ENCODE measurements at places on chromosomes 1 and 21. TPM values are rescaled to one million over a fixed set of nuclear protein-coding genes. Genes with fewer than 3 reads are reported as not detected.

The IGSF21 gene
- not detected for total RNA-seq

The PODN gene
- total RNA-seq, result 0.56 TPM

The ATP1A2 gene
- under 0.01 TPM for total RNA-seq

The C1QA gene
- total RNA-seq, result not detected

The MSH4 gene
- under 0.01 TPM for total RNA-seq

The PGLYRP4 gene
- not detected for total RNA-seq

The BRDT gene
- total RNA-seq, result not detected

The LCE1A gene
- not detected for total RNA-seq

The RNF207 gene
- total RNA-seq, result 2.7 TPM

The HES4 gene
- 1.4 TPM for total RNA-seq

The TMEM269 gene
- not detected for total RNA-seq

The SAMD13 gene
- total RNA-seq, result 0.56 TPM

The CELF3 gene
- not detected for total RNA-seq

The DCDC2B gene
- not detected for total RNA-seq

The TNFRSF4 gene
- not detected for total RNA-seq

The MTOR gene
- 33.6 TPM for total RNA-seq

The UBXN10 gene
- total RNA-seq, result not detected

The ITLN2 gene
- total RNA-seq, result not detected

The USP25 gene
- 30.8 TPM for total RNA-seq

The RHBDL2 gene
- 0.36 TPM for total RNA-seq

The LRRIQ3 gene
- total RNA-seq, result 1.8 TPM

The KDF1 gene
- not detected for total RNA-seq

The KRTAP22-2 gene
- total RNA-seq, result not detected

The OR2L2 gene
- total RNA-seq, result not detected

The KRTAP19-3 gene
- total RNA-seq, result not detected

The FNDC5 gene
- 1.7 TPM for total RNA-seq

The BCL2L15 gene
- total RNA-seq, result under 0.01 TPM

The TP73 gene
- total RNA-seq, result not detected

The NUP210L gene
- under 0.01 TPM for total RNA-seq

The FLG gene
- total RNA-seq, result not detected

The TRIM46 gene
- total RNA-seq, result 2.5 TPM

The SERTAD4 gene
- total RNA-seq, result under 0.01 TPM

The OR2T35 gene
- total RNA-seq, result not detected

The ILDR2 gene
- under 0.01 TPM for total RNA-seq

The HENMT1 gene
- 0.28 TPM for total RNA-seq

The KIF14 gene
- total RNA-seq, result 10.8 TPM

The ANGPTL3 gene
- total RNA-seq, result not detected

The MYBPH gene
- not detected for total RNA-seq

The ELAPOR1 gene
- 0.28 TPM for total RNA-seq

The TCHH gene
- not detected for total RNA-seq

The ALDH4A1 gene
- 8.6 TPM for total RNA-seq

The KLHDC9 gene
- 0.18 TPM for total RNA-seq

The LRRC71 gene
- not detected for total RNA-seq

The FMO3 gene
- not detected for total RNA-seq

The TSTD1 gene
- total RNA-seq, result not detected

The FCRL2 gene
- not detected for total RNA-seq

The ZNF593OS gene
- total RNA-seq, result not detected
